Heart left ventricle (tissue), 16 donors: ENCODE measurements at places on chromosomes 1 and 21. TPM values are rescaled to one million over a fixed set of nuclear protein-coding genes. Genes with fewer than 3 reads are reported as not detected.

Gene GFI1
- 0.35 TPM for total RNA-seq

Gene HSPB7
- total RNA-seq = 8,574 TPM

Gene PPIAL4G
- not detected for total RNA-seq

Gene FOXD3
- total RNA-seq = 0.52 TPM

Gene HPDL
- 0.43 TPM for total RNA-seq

Gene NFASC
- 10.3 TPM for total RNA-seq

Gene MAPKAPK2
- 234 TPM for total RNA-seq

DNA sequence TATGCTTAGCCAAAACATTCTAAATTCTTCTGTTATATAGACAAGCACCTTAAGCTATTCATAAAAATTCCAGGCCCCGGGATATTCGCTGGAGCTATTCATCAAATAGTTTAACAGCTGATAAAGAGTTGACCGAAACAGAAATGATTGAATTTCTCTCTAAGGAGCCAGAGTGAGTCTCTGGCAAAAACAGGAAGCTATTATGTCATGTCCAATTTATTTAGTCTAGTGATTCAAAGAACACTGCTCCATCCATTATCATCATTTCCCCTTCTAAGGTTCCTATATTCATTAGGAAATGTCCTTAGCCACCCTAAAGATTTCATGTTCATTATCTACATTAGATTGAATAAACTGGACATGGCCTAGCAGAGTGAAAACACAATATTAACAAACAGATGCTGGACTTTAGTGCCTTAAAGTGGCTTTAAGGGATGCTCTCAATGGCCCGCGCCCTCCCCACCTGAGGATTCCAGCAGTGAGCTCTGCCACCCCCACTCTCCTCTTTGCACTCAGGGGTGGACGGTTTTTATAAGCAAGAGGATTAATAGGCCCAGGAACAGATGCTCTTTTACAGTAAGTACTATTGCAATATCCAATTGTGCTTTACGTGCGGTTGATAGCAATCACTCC lies 122.1 kb upstream of the RGS1 start:
- DNase-seq = no peak
- H3K4me1 ChIP-seq = no peaks in the 10 kb centered on the region
- H3K4me3 ChIP-seq = no peak overlapping the region
- no peaks in the 10 kb centered on the region for H3K36me3 ChIP-seq
- H3K27ac ChIP-seq = no peak overlapping the region

GRCh38 chr1:78141531-78142231 lies 95.9 kb downstream of the GIPC2 start:
- no peak overlapping the region for H3K27ac ChIP-seq
- H3K4me3 ChIP-seq = no peak overlapping the region
- H3K4me1 ChIP-seq = no peaks in the 10 kb centered on the region
- no peaks in the 10 kb centered on the region for H3K36me3 ChIP-seq

DNA sequence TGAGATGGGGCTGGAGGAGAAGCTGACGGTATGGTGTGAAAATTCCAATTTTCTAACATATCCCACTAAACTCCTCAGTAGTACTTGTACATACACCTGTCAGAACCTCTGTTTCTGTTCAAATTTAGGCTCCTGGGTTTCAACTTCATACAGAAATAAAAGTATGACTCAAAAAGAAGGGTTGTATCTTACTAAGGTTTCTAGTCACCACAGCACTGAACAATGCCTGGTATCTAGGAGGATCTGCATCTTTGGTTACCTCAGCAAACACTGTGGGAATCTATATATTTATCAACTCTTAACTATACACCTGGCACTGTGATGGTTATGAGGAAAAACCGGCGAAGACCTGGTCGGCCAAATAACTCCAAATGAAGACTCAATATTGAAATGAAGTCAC lies 13.8 kb downstream of the RBM34 start:
- no peaks in the 10 kb centered on the region for H3K27me3 ChIP-seq
- no peak for DNase-seq
- H3K4me1 ChIP-seq = no peaks in the 10 kb centered on the region
- peaks cover 100% of the 10 kb centered on the region for H3K36me3 ChIP-seq
- no peak overlapping the region for H3K27ac ChIP-seq

DNA sequence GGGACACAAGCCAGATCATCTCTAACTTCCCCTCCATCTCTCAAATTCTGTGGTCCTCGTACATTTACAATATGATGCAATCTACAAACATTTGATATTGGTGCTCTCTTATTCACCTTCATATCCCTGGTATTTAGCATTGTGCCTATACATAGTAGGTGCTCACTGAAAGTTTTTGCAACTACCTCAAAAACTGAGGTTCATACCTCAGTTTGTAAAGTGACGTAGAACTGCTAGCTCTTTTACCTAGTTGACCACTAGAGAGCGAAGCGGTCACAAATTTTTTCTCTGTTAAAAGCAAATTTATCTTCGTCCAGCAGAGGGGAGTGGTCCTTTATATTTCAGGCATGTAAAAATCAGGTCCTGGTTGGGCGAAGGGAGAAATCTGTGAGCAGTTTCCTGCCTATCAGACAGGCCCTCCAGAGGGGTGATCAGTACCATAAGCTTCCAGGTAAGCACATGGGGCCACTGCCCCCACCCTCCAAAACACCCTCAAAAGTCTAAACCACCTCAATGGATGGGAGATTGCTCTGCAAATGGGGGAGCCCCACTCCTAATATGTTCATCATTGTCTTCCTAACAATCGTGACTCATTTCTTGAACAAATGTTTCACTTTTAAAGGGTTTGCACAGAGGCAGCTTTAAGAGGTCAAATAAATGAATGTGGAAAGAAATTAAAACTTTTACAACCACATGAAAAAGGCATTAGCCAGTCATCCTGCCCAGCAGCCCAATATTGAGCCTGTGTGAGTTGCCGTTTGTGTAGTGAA lies 10.6 kb upstream of the HLCS start:
- H3K27me3 ChIP-seq = no peaks in the 10 kb centered on the region
- DNase-seq = no peak
- no peak overlapping the region for H3K27ac ChIP-seq
- no peak overlapping the region for H3K4me3 ChIP-seq
- peaks cover 12% of the 10 kb centered on the region for H3K4me1 ChIP-seq

DNA sequence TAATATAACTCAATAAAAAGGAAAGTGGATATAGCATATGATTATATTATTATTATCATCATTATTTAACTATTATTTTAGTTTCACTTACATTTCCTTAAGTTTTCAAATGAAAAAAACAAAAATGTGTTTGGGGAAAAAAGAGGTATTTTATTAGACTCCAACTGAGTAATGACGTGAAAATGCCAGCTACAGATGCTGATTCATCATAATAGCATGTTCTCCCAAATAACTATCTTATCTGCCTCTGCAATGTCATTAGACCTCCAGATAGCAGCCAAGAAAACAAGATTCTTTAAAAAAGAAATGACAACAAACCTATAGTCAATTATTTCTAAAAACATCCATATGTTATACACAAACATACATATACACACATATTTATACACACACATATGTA lies 1071.9 kb upstream of the TMPRSS15 start:
- H3K4me1 ChIP-seq = no peaks in the 10 kb centered on the region
- DNase-seq = no peak
- no peaks in the 10 kb centered on the region for H3K36me3 ChIP-seq

GRCh38 chr1:228109962-228110488 lies 926 bp upstream of the MRPL55 start:
- no peak overlapping the region for H3K27ac ChIP-seq
- H3K4me1 ChIP-seq = peaks cover 20% of the 10 kb centered on the region
- no peak for DNase-seq
- peak overlapping the region; percentile 79 for H3K4me3 ChIP-seq
- H3K27me3 ChIP-seq = no peaks in the 10 kb centered on the region
- no peaks in the 10 kb centered on the region for H3K36me3 ChIP-seq

- H3K27ac ChIP-seq = no peak overlapping the region
- H3K4me1 ChIP-seq = no peaks in the 10 kb centered on the region
- H3K27me3 ChIP-seq = no peaks in the 10 kb centered on the region
- no peaks in the 10 kb centered on the region for H3K36me3 ChIP-seq
- DNase-seq = no peak
- H3K4me3 ChIP-seq = no peak overlapping the region
These were observed 168.1 kb downstream of the AMY1C start for GRCh38 chr1:103917795-103918194.

DNA sequence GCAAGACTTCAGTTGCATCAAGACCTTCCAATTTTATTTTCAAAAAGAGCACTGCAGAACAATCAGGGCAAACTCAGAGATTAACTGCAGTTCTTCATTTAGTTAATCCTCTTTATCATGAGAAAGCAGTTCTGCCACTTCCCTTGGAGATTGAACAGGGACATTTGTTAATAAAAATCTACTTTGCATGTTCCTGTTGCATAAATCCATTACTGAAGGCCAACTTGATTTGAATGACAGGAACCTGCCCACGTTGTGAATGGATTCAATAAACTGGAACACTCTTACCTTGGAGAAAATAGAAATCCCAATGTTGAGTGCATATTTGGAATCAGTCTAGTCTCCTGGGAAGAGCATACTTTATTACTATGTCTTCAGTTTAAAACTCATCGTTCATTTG lies 19.6 kb upstream of the PLD5 start:
- H3K27me3 ChIP-seq = no peaks in the 10 kb centered on the region
- no peak overlapping the region for H3K4me3 ChIP-seq
- no peaks in the 10 kb centered on the region for H3K36me3 ChIP-seq
- H3K4me1 ChIP-seq = no peaks in the 10 kb centered on the region
- H3K27ac ChIP-seq = no peak overlapping the region

GRCh38 chr1:34976384-34977209 lies 8.6 kb downstream of the TMEM35B start:
- no peaks in the 10 kb centered on the region for H3K27me3 ChIP-seq
- DNase-seq = no peak
- peaks cover 4% of the 10 kb centered on the region for H3K4me1 ChIP-seq
- no peak overlapping the region for H3K4me3 ChIP-seq
- no peak overlapping the region for H3K27ac ChIP-seq

- H3K27ac ChIP-seq = no peak overlapping the region
- H3K4me1 ChIP-seq = peaks cover 10% of the 10 kb centered on the region
- no peak overlapping the region for H3K4me3 ChIP-seq
These were observed 14.6 kb upstream of the ACBD3 start for GRCh38 chr1:226201029-226201593.

- H3K4me3 ChIP-seq = no peak overlapping the region
- H3K27ac ChIP-seq = no peak overlapping the region
- H3K27me3 ChIP-seq = no peaks in the 10 kb centered on the region
- no peaks in the 10 kb centered on the region for H3K36me3 ChIP-seq
These were observed 38.6 kb upstream of the SLC35F3 start for GRCh38 chr1:233865902-233866301.

DNA sequence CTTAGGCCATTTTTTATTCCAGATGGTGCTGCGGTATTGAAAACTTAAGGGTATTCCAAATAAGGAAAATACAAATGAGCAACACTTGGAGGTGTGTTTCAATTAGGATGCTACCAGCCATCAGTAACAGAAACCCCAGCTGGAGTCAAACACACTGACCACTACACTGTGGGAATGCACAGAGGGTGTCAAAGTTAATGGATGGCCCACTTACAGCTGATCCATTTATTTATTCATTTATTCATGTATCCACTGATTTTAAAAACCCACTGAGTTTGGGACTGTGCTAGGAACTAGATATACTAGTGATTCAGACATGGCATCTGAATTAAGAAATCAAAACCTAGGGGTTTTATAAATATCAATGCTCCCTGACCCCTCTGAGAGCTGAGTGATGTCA lies 24.5 kb upstream of the GJA5 start:
- no peak overlapping the region for H3K27ac ChIP-seq
- H3K4me1 ChIP-seq = no peaks in the 10 kb centered on the region
- no peaks in the 10 kb centered on the region for H3K27me3 ChIP-seq

GRCh38 chr1:191993549-191993948 lies 164.7 kb upstream of the RGS18 start:
- H3K36me3 ChIP-seq = no peaks in the 10 kb centered on the region
- H3K27ac ChIP-seq = no peak overlapping the region
- no peak for DNase-seq
- H3K27me3 ChIP-seq = no peaks in the 10 kb centered on the region
- no peaks in the 10 kb centered on the region for H3K4me1 ChIP-seq
- H3K4me3 ChIP-seq = no peak overlapping the region

GRCh38 chr21:35102488-35103371 lies 53.6 kb upstream of the RUNX1 start:
- no peaks in the 10 kb centered on the region for H3K4me1 ChIP-seq
- H3K4me3 ChIP-seq = no peak overlapping the region
- no peaks in the 10 kb centered on the region for H3K36me3 ChIP-seq
- no peak overlapping the region for H3K27ac ChIP-seq
- H3K27me3 ChIP-seq = no peaks in the 10 kb centered on the region

DNA sequence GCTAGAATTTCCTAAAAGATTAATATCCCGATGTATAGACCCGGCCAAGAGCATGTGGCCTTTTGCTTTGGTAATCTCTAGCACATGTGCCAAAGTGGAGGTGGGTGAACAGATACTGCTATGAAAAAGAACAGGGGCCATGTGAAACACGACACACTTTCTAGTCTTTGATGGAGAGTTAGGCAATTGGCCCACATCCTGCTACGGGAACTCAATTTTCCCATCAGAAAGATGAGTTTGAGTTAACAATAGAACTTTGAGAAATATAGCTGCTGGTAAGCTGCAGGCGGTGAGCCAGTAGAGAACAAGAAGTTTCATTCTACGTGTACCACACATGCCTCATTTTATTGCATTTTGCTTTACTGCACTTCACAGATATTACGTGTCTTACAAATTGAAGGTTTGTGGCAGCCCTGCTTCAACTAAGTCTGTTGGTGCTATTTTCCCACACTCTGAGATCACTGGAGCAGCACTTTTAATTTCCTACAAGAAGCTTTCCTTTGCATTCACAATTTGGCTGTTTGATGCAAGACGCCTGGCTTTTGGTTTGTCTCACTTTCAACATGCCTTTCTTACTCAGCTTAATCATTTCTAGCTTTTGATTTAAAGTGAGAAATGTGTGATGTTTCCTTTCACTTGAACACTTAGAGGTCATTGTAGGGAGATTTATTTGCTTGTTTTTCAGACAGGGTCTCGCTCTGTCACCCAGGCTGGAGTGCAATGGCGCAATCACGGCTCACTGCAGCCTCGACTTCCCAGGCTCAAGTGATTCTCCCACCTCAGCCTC lies 46.3 kb downstream of the HTR6 start:
- H3K27ac ChIP-seq = no peak overlapping the region
- H3K4me1 ChIP-seq = no peaks in the 10 kb centered on the region
- no peak for DNase-seq
- no peaks in the 10 kb centered on the region for H3K36me3 ChIP-seq
- H3K27me3 ChIP-seq = no peaks in the 10 kb centered on the region

DNA sequence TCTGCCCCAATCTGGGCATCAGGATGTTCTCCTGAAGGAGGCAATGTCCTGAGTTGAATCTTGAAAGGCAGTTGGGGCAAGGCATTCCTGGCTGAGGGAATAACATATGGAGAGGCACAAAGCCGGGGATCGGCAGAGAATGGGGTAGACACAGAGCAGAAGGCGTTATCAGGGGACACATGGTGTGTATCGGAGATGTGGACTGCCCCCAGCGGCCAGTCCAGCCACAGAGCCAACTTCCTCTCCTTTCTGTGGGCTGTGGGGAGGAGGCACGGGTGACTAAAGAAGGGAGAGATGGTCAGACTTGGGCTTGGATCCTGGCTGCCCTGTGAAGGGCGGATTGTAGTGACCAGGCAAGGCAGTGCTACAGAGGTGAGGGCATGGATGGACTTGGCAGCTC lies 32.1 kb downstream of the FOXD2 start:
- no peak for DNase-seq
- no peaks in the 10 kb centered on the region for H3K4me1 ChIP-seq
- no peak overlapping the region for H3K27ac ChIP-seq
- H3K36me3 ChIP-seq = no peaks in the 10 kb centered on the region
